OCI-LY7 (cell line): ENCODE measurements at places on chromosomes 7 and 10.
A peak's percentile ranks its signal among the peaks of the same experiment; 100 is the strongest.

GRCh38 chr10:102422545-102423129, 2.0 kb downstream of the FBXL15 start:
- peak; percentile 66 for DNase-seq

DNA sequence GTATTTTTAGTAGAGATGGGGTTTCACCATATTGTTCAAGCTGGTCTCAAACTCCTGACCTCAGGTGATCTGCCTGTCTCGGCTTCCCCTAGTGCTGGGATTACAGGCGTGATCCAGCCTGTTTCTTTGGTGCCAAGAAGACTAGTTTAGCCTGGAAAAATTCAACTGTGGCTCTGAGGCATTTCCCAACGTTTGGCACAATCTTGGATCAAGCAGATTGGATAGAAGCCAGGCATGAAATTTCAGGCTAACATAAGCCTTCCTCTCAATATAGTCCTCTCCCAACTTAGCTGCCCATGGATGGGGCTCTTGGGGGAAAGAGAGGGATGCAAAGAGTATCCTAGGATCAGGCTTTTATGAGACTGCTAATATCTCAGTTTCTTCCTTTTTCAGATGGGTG, 53.8 kb downstream of the APBB1IP start:
- DNase-seq = no peak

- no peak for DNase-seq
These were observed 177.2 kb upstream of the RHEB start for GRCh38 chr7:151696721-151697514.

DNA sequence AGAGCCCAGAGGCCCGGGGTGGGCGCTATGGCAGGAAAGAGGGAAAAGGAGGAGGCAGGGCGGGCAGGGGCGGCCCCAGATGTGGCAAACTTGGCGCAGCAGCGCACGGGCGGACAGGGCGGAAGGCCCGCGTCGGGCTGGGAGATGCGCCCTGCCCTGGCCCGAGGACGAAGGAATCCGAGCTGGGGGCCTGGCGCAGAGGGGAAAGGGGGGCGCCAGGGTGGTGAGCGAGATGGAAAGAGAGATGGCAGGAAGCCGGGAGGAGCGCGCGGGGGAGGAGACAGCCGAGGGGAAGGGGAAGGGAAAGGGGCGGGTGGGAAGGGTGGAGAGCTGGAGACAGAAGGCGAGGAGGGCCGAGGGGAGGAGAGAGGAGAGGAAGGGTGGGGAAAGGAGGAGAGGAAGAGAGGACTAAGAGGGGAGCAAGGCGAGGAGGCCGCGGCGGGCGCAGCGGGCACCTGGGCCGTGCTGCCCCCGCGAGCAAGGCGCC, at the start of gene MARVELD1:
Gene MARVELD1, plus strand, starts transcription at position 392 of the 487 bp plus-strand sequence. CDS start 147 bp downstream, outside the sequence.
- DNase-seq = no peak

GRCh38 chr7:47493976-47494911, 87.7 kb downstream of the TNS3 start:
- no peak for DNase-seq

- DNase-seq = no peak
These were observed 24.3 kb upstream of the EMX2 start for GRCh38 chr10:117518246-117518645.

DNA sequence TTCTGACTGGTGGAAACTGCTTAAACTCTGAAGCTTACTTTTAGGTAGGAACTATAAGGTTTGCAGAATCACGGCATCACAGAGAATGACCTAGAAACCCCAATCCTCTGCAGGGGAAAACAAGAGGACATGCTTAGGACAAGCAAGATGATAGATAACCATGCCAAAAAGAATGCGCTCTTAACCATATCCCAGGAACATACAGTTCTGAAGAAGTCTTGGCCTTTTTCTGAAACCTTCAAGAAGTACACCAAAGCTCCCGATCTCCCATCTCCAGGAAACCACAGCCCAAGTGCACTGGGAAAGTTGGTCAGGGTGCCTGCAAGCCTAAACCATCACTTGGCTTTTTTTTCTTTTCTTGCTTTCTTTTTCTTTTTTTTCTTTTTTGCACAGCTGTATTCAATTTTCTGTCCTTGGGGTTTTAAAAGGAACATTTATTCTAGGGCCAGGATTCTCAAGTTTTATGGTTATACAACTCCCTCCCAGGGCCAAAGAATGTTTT, 12.2 kb upstream of the SVIL start:
- DNase-seq = no peak
